ENCODE measurements at places on chromosomes 4 and X.

- DNase-seq, result no peak
These were observed 507 bp downstream of the LIN54 start for GRCh38 chr4:83010111-83010521.

DNA sequence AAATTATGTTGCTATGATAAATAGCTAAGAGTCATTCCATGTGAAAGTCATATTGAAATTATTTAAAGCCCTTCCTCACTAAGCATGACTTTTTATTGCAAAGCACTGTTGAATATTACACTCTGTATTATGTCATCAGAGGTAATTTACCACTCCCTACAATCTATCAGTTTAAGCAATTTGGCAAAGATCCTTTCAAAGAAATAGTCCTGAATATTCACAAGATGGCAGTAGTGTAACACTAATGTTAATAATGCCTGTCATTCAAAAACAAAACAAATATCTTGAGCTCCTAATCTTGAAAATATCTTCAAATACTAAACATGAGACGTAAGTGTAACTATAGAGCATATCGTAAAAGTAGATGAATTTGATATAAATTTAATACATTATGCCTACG is 208.6 kb upstream of the TECRL start:
- no peak for DNase-seq

GRCh38 chrX:56798339-56798711 is 69.3 kb downstream of the NBDY start:
- DNase-seq, result no peak

DNA sequence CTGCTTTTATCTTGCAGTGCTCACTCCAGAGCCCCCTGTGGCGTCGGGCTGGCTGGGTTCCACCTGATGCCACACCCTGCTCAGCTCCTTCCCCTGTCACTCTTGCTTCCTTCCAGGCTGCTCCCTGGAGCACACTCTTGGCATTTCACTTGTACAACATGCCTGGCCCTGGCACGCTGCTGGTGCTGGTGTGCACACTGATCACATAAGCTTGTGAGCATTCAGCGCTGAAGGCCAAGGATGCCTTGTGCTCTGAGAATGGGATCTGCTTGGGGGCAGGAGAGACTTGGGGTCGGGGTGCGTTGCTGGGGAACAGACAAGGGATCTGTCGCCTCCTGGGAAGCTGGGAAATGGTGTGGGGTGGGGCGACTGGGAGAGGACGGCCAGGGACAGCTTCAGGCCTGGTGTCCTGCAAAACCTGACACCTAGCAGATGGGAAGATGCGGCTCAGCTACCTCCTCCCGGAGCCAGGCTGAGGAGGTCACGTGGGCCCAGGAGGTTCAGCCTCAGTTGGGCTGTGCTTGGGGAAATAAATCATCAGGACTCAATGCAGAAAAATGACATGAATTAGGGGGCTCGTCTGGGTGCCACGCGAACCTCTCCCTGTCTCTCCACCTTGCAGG is 108.5 kb downstream of the PHKA2 start:
- DNase-seq, result no peak

- DNase-seq, result no peak
These were observed 108.8 kb upstream of the MYOZ2 start for GRCh38 chr4:119026662-119027444.

DNA sequence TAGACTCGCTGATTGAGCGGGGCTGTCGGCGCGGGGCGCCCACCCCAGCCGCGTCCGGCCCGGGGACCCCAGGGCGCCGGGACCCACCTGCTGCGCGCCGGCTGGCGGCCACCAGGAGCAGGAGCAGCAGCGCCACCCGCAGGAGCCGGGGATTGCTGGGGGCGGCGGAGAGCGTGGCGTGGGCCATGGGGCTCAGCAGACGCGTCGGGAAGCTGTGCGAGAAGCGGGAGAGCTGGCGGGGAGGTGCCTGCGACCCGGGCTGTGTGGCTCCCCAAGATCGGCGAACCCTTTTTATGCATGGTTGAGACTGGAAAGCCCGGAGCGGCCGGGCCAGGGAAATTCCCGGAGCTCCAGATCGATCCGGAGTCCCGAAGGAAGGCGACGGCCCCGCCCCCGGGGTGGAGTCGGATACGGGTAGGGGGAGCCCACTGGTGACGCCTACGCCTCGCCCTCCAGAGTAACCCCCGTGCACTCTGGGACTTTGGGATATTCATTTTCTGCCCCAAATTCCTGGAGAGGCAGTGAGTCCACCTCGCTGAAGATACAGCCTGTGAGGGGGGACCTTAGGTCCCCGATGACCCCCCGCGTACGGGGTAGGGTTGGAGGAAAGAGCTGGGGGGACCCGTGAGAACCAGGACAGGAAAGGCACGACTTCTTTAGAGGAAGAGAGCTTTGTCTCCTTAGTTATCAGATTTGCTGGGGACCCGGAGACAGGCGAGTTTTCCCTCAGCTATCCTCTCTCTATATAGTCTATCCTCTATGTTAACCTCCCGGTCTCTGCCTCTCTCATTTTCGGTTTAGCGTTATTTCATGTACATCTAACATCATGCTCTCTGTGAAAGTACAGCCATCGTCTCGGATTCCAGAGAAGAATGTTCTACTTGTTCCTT is at the start of gene CXCL3:
Gene CXCL3 (minus strand): TSS at position 265 of the 890 bp plus-strand sequence. CDS start 78 bp downstream, at position 187.
- DNase-seq, result no peak

DNA sequence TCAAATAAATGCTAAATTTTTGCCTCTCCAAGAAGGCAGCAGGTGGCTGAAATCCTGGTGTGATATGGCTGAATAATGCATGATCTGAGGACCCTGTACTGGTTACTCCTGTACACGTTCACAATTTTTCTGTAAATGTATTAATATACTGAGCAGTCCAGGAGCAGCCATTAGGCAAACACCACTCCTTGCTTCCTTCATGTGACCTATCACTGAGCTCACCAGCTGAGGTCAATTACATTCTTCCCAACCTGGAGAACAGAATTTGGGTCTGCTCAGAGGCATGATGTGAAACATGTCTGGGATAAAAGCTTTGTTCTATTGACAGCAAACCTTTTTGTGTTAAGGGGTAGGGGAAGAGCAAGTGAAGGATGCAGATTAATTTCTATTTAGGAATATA is 26.9 kb downstream of the RAB40AL start:
- no peak for DNase-seq

DNA sequence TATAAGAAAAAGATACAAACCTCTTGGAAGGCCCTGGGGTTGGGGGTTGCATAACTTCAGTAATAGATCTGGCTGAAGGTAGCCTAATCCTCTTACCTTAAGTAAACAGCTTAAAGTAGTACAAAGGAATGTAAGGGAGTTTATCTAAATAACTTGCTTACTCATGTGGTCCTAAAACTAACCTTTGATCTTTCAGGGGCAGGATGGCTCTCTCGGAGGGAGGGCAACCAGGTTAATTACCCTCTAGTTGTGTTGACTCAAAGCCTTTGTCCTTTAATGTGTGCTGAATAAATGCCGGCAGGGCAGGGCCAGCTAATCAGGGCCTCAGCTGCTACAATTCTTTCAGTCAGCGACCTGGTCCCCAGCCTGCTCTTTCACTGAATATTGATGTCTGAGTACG is 822.0 kb upstream of the SLIT2 start:
- DNase-seq, result no peak

- no peak for DNase-seq
These were observed 293.5 kb upstream of the FSTL5 start for GRCh38 chr4:162457071-162457865.

DNA sequence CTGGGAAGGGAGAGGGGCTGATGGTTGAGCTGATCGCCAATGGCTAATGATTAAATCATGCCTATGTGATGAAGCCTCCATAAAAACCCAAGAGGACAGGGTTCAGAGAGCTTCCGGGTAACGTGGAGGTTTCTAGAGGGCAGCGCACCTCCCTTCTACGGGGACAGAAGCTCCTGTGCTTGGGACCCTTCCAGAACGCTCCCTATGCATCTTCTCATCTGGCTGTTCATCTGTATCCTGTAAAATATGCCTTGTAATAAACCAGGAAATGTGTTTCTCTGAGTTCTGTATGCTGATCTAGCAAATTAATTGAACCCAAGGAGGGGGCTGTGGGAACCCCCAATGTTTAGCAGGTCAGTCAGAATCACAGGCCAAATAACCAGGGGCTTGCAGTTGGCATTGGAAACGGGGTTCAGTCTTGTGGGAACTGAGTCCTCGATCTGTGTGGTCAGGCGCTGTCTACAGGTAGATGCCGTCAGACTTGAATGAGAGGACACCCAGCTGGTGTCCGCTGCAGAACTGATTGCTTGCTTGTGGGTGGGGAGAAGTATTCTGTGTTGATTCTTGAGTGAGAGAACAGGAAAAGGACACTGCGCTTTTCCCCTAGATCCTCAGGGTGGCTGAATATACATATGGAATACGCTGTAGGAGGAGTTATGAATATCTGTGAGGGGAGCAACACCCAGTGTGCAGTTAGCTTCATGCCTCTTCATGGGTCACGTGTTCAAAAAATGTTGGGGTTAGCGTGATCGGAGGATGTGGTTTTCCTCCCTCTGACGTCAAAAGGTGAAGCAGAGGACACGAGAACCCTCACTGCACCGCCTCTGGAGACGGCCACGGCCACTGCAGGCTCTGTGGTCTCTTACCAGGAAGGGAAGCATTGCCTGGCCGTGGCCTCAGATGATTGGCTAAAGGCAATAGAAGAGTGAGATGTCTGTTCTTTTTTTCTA is 29.2 kb downstream of the HTT-AS start:
- peak; percentile 25 for DNase-seq

DNA sequence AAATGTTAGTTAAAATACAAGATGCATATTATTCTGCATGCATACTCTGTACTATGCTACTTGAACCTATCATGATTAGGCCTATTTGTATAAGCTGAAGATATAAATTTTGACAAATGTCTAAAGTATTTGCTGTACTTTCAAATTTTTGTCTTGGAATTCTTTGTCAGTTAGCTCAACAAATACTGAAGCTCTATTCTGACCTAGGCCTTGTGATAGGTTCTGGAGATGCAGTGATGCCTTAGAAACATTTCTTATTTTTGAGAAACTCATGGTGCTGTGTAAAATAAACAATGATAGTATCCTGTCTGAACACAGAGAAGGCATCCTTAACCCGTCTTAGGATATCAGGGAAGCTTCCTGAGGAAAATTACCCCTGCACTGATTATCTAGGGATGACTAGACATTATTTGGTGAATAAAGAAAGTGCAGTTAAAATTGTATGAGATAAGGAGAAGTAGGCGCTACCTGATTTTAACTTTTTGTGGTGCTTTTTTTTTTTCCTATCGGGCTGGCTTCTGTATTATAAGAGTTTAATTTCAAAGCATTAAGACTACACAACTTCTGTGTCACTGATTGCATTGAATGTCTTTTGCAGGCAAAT is 43.4 kb downstream of the MOB1B start:
- DNase-seq, result no peak

- no peak for DNase-seq
These were observed 5.3 kb upstream of the FHIP1A start for GRCh38 chr4:151403656-151404055.

GRCh38 chrX:53268173-53268572 is 13.2 kb downstream of the IQSEC2 start:
- no peak for DNase-seq

- DNase-seq, result no peak
These were observed 677.4 kb upstream of the PABPC4L start for GRCh38 chr4:134879019-134879418.

DNA sequence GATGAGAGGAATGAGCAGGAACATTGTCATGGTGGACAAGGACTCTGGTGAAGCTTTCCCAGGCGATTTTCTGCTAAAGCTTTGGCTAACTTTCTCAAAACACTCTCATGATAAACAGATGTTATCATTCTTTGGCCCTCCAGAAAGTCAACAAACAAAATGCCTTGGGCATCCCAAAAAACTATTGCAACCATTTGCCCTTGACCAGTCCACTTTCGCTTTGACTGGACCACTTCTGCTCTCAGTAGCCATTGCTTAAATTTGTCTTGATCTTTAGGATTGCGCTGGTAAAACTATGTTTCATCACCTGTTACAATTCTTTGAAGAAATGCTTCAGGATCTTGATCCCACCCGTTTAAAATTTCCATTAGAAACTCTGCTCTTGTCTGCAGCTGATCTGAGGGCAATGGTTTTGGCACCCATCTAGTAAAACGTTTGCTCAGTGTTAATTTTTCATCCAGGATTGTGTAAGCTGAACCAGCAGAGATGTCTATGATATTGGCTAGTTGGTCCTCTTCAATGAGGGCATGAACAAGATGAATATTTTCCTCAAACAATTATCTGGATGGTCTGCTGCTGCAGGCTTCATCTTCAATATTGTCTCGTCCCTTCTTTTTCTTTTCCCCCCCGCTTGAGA is 14.8 kb downstream of the TBC1D1 start:
- DNase-seq, result no peak

DNA sequence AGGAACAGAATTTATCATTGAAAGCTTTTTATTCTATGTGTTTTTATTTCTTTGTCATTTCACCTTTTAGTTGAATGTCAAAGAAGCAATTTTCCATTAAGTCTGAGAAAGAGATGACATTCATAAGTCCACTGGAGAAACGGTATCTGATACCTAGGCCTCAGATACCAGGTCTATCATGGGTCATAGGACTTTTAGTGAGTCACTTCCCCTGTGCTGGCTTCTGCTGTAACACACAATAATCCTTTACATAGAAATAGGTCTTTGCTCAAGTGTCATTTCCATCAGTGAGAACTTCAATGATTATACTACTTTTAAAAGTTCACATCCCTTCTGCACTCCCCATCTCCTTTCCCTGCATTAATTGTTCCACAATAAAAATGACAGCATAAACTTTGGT is 125.5 kb upstream of the ARMCX2 start:
- no peak for DNase-seq

- no peak for DNase-seq
These were observed 108.4 kb downstream of the AFF1 start for GRCh38 chr4:87042986-87043820.

DNA sequence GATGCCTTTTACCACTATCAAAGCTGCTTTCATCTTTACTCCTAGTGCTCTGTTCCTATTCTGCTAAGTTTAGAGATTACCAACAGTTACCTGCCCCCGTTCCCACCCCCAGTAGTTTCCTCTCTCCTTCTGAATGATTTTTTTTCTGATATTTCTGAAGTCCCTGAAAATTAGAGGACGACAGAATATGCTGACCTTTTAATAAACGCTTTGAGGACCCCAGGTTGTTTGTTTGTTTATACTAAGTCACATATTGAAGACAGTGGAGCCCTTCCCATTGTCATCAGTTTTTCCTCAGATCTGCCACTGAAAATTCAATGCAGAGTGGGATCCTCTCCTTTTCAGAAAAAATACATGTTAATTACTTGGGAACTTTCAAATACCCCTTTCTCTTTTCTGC is 1039.3 kb upstream of the AGA start:
- no peak for DNase-seq

GRCh38 chrX:13774696-13775095 is 40.1 kb downstream of the OFD1 start:
- no peak for DNase-seq

- no peak for DNase-seq
These were observed 101.2 kb downstream of the FAM13A start for GRCh38 chr4:88955580-88956380.

DNA sequence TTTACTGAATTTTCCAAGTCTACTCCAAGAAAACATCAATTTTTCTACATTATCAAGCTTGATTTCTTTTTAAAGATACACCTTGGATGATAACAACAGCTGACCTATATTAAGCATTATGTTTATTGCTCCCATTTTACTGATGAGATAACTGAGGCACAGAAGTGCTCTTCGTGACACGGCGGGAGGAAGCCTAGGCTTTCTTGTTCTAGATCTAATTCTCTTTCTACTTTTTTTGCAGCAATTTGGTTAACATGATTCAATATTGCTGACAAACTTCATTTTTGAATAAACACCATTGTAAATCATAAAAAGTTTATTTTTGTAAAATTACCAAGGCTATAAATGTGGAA is 33.8 kb downstream of the BBS12 start:
- no peak for DNase-seq
